Right ventricle myocardium superior (tissue), 1 donor: ENCODE measurements at places on chromosomes 16 and 17. TPM values are rescaled to one million over a fixed set of nuclear protein-coding genes. Genes with fewer than 3 reads are reported as not detected.

Gene CTRL
- total RNA-seq, result 0.78 TPM

Gene CRYBA1
- not detected for total RNA-seq

Gene RAI1
- total RNA-seq, result 28.3 TPM

Gene ABCA10
- total RNA-seq, result 6.9 TPM

GRCh38 chr17:51180486-51180885, 14.3 kb downstream of the NME2 start:
- DNase-seq, result no peak

DNA sequence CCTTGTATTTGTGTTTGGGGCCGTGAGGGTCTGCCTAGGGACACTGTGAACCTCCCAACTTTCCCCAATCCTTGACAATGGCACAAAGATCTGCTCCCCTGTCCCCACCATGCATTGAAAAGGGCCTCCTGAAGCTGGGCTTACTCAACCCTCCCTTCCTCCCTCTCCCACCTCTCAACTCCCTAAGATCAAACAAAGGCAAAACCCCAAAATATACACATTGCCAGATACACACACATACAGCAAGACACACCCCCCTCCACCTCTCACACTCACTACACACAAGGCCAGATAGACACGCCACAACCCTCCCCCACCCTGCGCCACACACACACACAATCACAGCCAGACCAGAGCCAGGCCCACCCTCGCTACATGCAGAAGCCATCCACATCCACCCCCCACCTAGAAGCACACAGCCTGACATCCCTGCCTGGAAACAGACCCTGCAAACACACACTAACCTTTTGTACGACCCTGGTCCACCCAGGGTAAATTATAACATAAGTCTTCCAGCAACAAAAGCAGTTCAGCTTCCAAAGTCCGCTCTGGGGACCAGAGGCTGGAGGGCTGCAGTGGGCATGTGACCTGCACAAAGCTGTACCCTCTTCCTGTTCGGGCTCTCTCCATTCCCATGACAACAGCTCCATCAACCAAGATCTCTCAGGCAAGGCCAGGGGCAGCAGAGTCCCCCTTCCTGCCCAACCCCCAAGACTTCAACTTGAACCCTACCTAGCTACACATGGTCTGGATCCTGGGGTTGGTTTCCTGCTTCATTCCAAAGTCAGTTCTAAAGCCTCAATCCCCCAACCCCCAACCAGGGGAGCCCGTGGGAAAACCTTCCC, 1.9 kb downstream of the PCGF2 start:
- DNase-seq, result no peak

- DNase-seq, result no peak
Measured at GRCh38 chr16:88005181-88005581, 53.9 kb downstream of the BANP start.

DNA sequence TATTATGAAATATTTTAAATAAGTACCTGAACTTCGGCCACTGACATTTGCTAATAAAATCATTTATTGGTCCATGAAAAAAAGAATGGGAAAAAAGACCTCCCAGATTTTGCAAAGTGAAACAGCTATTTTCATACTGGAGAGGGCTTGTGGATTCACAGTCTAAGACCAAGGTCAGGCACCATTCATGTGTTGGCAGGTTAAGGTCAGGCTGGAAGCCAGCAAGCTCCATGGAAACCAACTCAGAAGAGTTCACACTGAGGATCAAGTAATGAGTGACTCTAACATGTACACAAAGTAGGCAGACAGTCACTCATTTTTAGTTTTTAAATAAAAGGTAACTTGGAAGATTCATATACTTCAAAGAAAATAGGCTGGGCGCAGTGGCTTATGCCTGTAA, 3.4 kb downstream of the DNAJA2 start:
- DNase-seq, result peak; percentile 71

Gene ZG16
- total RNA-seq, result not detected

DNA sequence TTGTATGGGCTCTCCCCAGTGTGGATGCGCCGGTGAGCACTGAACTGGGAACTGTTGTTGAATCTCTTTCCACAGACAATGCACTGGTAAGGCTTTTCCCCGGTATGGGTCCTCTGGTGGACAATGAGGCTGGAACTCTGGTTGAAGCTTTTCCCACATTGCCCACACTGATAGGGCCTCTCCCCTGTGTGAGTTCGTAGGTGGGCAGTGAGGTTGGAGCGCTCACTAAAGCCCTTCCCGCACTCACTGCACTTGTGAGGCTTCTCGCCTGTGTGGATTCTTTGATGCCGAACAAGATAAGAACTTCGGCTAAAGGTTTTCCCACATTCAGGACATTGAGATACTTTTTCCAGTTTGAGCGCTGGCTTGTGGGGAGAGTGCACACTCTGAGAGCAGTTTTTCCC, 17.8 kb downstream of the ZSCAN32 start:
- no peak for DNase-seq

- DNase-seq, result no peak
Measured at GRCh38 chr17:18138065-18138749, 29.7 kb downstream of the MYO15A start.

GRCh38 chr17:1873418-1873817, 43.6 kb downstream of the RPA1 start:
- no peak for DNase-seq

Gene KRT31
- not detected for total RNA-seq
